Activated CD8-positive, alpha-beta memory T cell treated with anti-CD3 and anti-CD28 coated beads for 4 hours (primary cell): ENCODE measurements at places on chromosomes 3 and 15.

DNA sequence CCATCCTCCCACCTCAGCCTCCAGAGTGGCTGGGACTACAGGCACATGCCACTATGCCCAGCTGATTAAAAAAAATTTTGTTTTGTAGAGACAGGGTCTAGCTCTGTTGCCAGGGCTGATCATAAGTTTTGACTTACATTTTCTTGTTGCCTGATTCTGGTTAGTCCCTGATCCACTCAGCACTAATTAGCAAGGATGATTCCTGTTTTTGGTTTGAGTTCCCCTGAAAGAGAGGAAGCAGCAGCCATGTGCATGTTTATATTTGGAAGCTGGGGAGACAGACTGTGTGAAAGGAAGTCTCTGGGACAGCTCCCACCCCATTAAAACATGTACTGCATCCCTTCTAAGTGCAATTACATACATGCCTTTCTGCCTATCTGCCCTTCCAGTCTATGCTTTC, 3.6 kb upstream of the NCK1 start:
- no peak for DNase-seq

GRCh38 chr3:127212711-127213110, 19.8 kb downstream of the PRR23E start:
- no peak for DNase-seq

- no peak for DNase-seq
Measured at GRCh38 chr15:63872759-63873510, 39.2 kb upstream of the HERC1 start.

DNA sequence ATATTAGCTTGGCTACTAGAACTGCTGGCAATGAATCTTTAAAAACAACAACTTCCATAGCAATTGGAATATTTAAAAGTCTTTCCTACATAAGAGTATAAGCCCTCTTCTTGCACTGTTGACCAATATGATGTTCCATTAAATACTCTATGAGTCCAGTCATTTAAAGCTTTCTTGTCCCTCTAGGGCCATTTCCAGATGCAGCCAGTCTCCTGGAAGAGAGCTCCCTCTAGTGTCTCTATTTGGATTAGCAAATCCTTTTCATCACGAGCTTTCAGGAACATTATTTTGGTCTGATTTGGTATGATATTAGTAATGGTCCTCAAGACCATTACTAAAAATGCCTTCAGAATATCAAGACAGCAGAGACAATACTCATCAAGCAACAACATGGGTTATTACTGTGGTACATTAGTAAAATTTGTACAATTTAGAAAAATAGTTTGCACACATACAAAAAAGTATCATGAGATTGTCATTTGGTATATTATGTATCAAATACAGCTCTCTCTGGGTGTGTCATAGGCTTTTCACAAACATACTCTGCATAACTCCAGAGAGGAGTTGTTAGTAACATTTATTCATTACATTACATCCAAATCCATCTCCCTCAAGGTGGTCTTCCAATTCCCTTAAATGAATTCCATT, 101.3 kb downstream of the DPH6 start:
- DNase-seq, result no peak

DNA sequence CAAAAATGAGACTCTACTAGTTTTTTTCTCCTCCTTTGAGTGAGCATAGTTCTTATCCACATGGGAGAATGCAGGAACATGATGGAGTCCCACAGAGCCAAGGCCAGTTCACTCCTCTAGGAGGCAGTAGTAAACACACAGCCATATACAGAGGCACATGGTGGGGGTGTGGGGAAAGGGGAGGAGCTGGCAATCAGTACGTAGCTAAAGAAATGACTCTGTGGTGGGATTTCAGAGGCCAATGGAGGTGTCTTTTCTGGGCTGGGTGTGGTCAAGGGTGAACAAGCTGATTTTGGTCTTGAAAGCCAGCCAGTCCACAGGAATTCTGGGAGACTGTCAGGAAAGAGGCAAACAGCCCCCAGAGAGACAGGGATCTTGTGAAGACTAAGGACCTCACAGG, 6.6 kb upstream of the RAB11A start:
- peak; percentile 22 for DNase-seq

DNA sequence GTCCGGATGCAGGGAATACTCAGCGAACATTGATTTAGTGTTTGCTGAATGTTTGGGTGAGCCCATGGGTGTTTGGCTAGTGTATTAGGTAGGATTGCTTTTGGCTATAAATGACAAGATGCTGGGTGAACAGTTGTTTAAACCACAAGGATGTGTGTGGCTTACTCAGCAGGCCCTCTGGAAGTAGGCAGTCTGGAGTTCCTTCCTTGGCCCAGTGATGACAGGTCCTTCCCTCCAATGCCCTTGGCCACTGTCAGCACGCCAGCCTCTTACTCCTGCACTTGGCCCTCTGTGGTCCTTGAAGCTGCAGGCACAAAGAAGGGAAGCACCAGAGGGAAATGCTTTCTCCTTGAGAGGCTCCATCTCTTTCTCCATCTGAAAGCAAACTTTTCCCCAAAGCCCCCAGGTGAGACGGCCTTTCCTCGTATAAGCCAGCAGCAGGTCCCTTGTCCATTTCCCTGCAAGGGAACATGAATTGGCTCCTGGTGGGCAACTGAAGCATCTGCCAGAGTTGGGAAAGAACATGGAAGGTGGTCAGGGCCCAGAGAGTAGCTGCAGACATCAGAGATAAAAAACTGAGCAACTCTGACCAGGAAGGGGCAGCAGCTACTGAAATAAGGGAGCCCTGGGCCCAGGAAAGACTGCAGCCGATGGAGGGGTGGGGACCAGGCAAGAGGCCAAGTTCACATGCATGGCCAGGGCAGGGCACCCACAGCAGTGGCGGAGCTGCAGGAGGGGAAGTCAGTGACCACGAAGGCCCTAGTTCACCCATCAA, 105.0 kb downstream of the TPRA1 start:
- DNase-seq, result no peak

DNA sequence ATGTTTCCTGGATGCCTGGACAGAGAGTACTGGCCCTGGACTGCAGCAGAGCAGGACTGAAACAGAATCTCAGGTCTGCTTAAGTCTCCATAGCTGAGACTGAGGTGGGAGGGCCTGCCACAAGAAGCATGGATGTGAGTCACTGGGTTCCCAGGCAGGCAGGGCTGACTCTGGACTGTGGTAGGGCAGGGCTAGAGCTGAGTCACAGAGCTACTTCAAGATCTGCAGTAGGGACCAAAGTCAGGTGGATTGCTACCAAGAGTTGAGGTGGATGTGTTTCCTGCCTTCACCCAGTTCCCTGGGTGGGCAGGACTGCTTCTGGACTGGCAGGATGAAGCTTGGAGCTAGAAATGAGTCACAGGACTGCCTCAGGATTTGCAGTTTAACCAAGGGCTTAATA, 282.9 kb downstream of the AGBL1 start:
- DNase-seq, result no peak

- no peak for DNase-seq
Measured at GRCh38 chr3:87082796-87083440, 92.0 kb upstream of the VGLL3 start.

- DNase-seq, result no peak
Measured at GRCh38 chr15:63111481-63111880, 10.2 kb upstream of the LACTB start.

- no peak for DNase-seq
Measured at GRCh38 chr15:67158367-67158766, 93.0 kb downstream of the SMAD3 start.

- DNase-seq, result no peak
Measured at GRCh38 chr3:136703429-136703828, 48.7 kb downstream of the STAG1 start.

- DNase-seq, result no peak
Measured at GRCh38 chr3:122944671-122945161, 82.8 kb downstream of the SEMA5B start.

- no peak for DNase-seq
Measured at GRCh38 chr3:32456429-32457130, 46.1 kb downstream of the CMTM6 start.

DNA sequence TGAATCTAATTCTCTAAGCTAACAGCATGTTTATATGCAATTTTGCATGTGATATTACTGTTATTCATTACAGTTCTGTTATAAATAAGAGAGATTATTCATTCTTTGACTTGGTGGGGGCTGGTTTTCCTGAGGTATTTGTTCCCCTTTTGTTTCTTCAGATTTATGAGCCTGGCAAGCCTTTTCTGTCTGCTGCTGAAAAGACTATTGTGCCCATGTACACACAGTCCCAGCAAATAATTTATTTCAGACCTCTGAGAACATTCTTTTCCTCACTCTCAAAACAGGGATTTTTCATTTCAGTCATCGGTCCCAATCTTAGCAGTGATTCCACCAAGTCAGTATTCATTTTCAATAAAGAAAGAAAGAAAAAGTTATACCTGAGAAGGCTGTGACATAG, 716.8 kb downstream of the NSUN3 start:
- DNase-seq, result no peak

DNA sequence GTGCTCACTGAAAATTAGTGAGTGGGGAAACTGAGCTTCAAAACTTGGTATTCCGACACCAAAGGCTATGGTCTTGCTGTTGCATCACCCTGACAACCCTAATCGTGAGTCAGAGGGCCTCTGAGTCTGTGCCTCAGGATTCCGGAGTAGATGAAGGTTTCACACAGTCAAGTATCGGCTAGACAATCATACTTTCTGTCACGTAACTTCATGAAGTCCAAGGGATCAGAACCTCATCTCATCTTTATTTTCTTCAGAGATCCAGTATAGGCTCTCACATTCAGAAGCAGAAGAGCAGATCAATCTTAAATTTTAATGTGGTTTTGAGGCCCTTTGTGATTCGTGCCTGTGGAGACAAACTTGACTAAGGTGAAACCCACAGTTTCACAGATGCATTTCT, 26.1 kb upstream of the NECTIN3 start:
- DNase-seq, result no peak

DNA sequence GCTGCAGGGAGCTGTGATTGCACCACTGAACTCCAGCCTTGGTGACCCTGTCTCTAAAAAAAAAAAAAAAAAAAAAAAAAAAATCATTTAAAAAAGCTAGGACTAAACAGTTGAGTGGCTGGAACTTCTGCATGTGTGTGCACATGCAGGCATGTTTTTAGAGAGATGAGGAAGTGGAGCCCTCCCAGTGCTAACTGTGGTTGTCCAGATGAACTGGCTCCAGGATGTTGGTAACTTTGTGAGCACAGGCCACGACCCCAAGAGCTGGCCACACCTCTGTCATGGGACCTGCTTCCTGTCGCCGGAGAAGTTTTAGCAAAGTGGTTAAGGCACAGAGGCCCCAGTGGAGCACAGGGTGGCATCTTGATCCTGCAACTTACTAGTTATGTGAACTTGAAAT, 27.0 kb downstream of the CHCHD6 start:
- DNase-seq, result no peak

DNA sequence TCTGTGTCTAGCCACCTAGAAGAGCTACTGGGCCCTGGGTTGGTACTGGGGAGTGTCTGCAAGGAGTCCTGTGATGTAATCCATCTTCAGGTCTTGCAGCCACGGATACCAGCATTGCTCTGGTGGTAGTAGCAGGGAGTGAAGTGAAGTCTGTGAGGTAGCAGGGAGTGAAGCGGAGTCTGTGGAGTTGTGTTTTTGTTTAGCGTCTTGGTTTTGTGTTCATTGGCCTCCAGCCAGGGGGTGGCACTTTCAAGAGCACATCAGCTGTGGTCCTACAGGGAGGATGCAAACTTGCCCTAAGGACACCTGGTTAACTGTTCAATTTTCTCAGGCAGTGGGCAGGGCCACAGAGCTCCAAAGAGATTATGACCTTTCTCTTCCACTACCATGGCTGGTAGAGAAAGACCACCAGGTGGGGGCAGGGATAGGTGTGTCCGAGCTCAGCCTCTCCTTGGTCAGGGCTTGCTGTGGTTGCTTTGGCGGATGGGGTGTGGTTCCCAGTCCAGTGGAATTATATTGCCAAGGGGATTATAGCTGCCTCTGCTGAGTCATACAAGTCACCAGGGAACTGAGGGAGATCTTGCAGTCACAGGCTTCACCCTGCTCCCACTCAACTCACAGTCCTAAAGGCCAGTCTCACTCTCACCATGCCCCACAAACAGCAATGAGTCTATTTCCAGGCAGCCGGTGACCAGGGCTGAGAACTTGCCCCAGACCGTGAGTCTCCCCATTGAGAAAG, 424.7 kb downstream of the ZBBX start:
- DNase-seq, result no peak

DNA sequence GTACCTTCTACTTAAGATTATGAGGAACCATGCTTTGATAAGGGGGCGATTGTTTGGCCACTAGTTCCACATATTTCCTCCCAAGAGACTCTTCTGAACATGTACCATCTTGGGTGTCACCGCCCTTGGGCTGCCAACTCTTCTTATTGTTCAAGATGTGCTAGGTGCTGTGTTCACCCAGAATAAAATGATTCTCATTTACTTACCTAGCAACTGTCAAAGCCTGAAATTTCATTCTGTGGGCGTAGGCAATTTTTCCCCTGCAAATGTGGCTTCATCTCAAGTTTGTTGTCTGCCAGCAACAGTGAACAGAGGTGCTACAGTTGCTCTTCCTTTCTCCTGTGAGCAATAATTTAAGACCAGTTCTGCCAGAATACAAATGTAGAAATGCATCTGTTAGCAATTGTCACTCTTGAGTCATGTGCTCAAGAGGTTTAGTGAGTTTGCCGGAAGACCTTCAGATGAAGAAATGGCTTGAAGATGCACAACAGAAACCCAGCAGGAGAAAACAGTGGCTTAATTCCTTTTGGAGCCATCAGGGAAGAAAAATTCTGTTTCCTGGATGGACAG, 41.3 kb upstream of the RARB start:
- no peak for DNase-seq

DNA sequence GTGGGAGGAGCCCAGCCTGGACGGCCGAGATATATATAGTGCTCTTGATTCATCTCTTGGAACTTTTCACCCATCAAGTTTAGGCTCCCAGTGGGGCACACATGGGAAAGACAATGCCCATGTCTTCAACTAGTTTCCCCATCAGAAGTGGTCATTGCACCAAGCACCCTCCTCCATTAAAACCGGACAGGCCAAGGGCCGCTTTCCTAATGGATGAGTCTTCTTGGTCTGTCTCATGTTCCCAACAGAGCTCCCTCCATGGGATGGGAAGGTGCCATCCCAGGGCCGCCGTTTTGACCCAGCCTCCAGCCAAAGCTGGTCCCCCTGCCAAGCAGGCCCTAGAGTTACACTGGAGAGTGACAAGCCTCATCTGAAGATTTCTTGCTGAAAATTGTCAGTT, 34.7 kb upstream of the UBE2Q2 start:
- no peak for DNase-seq

DNA sequence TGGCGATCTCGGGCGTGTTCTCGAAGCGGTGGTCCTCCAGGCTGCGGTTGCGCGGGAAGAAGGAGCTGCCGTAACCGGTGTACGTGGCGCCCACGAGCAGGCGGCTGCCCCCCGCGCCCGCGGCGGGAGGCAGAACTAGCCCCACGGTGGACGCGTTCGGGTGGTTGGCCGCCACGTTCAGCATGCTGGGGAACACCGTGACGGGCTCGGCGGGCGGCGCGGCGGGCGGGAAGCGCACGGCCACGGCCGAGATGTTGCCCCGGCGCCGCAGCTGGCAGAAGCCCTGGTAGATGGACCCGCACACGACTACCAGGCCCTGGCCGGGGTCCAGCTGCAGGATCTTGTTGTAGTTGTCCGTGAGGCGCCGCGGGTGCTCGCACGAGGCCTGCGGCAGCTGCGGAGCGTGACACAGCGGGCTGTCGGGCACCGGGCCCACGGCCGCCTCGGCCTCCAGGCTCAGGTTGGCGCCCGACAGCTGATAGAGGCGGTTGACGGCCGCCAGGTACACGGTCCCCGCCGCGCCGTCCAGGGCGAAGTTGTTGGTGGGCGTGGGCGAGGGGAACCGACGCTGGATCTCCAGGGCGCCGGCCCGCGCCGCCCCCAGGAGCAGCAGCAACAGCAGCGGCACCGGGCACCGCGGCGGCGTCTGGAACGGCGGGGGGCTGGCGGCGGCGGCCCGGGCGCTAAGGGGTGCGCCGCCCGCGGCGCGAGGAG, 397 bp downstream of the PLXND1 start:
- no peak for DNase-seq
